ENCODE measurements at places on chromosomes 2 and 18. TPM values are rescaled to one million over a fixed set of nuclear protein-coding genes. Genes with fewer than 3 reads are reported as not detected.

Gene G6PC2
- not detected for total RNA-seq

Gene IL1R1
- total RNA-seq, result 19.6 TPM

Gene ITGB6
- total RNA-seq, result not detected

Gene VIL1
- total RNA-seq, result 0.11 TPM

Gene ANKRD36C
- 18.5 TPM for total RNA-seq
